ENCODE measurements at places on chromosomes 12 and 14.

GRCh38 chr14:49863487-49864281 is 11.1 kb upstream of the NEMF start:
- no peak for DNase-seq

- no peak for DNase-seq
Observed at GRCh38 chr12:106022568-106023012, 116.2 kb downstream of the NUAK1 start.

DNA sequence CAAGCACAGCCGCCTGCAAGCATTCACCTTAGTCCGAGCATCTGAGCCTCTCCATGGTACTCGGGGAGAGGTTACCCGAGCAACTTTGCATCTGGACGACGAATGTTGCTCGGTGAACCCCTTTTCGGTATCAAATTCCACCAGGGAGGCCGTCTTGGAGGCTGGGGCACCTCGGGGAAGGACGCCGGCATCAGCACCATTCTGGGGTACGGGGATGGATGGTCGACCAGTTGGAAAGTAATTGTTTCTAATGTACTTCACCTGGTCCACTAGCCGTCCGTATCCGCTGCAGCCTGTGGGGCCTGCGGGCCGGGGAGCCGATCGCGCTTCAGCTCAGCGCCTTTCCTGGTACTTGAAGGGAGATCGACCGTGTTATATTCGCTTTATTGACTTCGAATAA is 161.7 kb upstream of the RTL1 start:
- no peak for DNase-seq

DNA sequence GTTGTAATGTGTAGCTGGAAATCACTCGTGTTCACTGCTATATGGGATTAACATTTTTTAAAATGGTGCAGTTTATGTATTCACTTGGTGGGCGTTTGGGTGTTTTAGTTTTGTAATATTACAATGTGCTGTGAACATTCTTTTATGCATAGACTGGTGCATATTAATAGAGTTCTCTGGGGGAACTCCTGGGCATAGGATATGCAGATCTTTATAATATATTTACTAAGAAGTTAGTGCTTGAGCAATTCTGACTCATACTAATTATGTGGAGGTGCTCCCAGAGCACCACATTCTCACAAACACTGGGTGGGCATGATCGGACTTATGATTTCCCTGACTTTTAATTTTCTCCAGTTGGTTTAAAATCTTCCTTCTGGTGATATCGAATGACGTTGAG is 342.3 kb downstream of the PDZRN4 start:
- no peak for DNase-seq

GRCh38 chr12:79366374-79366773 is 324.4 kb downstream of the PAWR start:
- DNase-seq: no peak

GRCh38 chr14:100471441-100472093 is 115.7 kb downstream of the BEGAIN start:
- DNase-seq: no peak
